ENCODE measurements at places on chromosomes 3 and 15.

GRCh38 chr3:115301364-115301860 lies 154.3 kb upstream of the ZBTB20 start:
- no peak for DNase-seq

DNA sequence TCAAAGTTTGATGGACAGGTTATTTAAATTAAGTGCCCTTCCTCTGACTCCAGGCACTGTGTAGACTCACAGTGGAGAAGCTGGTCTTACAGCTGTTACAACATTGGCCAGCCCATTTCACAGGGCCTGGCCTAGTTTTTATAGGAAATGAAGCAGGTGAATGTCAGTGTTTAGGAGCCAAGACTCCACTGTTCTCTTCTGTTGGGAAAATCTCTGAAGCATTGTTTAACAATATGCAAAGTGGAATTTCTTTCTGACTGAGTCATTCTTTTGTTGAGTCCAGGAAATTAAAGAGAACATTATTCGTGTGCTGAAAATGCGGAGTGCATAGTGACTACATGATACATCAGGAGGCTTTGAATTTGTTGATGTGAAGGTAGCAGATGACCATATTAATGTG lies 64.7 kb downstream of the ARRDC4 start:
- DNase-seq: no peak

- no peak for DNase-seq
Measured at GRCh38 chr15:99680276-99680675, 53.0 kb downstream of the LYSMD4 start.

- DNase-seq: no peak
Measured at GRCh38 chr3:178056868-178057267, 479.4 kb upstream of the KCNMB2 start.

- no peak for DNase-seq
Measured at GRCh38 chr3:39190281-39191025, 1.9 kb downstream of the XIRP1 start.
